ENCODE measurements at places on chromosomes 2 and 18. TPM values are rescaled to one million over a fixed set of nuclear protein-coding genes. Genes with fewer than 3 reads are reported as not detected.

GRCh38 chr2:98663511-98664090 lies 55.2 kb downstream of the UNC50 start:
- DNase-seq = no peak

GRCh38 chr2:219969508-219969907 lies 342.1 kb downstream of the SLC4A3 start:
- DNase-seq = no peak

DNA sequence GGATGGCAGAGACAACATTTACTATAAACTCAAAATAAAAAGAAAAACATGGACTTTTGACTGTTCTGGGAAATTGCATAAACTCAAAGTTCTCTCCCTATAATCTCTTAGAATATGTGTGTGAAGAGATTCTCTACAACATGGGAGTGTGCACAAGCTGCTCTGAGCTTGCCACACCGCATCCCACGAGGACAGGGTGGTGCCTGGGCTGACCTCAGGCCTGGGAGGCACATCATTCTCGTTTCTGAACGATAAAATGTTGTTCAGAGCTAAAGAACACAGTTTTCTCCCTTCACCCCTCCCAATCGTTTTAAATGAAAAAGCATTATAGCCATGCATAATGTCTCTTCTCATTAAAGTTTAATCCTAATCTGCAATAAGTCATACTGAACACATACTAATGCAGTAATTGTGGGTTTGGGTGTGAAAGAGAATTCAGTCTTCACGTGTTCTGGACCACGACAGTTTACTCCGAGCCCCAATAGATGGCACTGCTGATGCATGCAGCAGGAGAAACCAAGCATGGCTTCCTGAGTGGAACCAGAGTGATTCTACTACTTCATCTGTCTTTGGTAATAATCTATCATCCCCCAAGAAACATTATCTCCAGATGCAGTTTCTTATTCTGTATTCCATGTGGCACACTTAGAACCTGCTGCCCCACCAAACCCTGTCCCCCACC lies 46.9 kb upstream of the LAMA1 start:
- DNase-seq = peak; percentile 39

DNA sequence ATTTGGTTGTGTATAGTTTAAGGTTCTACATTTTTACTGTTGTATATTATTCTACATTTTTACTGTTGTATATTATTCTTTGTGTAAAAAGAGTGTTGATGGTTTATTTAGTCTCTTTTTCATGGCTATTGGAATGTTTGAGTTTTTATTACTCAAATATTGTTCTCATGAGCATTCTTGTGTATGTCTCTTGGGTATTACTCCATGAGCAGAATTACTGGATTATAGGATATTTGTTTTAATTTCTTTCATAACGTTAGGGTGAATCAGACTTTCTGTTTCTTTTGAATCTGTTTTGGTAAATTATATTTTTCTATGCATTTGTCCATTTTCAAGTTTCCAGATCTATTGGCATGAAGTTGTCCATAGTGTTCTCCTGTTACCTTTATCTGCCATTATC lies 111.6 kb downstream of the DYNAP start:
- no peak for DNase-seq

- DNase-seq = no peak
Observed at GRCh38 chr2:190759749-190760213, 110.9 kb downstream of the NAB1 start.

GRCh38 chr2:197972061-197972460 lies 167.7 kb downstream of the PLCL1 start:
- DNase-seq = no peak

- no peak for DNase-seq
Observed at GRCh38 chr2:146228020-146228393, 1616.8 kb upstream of the ACVR2A start.

DNA sequence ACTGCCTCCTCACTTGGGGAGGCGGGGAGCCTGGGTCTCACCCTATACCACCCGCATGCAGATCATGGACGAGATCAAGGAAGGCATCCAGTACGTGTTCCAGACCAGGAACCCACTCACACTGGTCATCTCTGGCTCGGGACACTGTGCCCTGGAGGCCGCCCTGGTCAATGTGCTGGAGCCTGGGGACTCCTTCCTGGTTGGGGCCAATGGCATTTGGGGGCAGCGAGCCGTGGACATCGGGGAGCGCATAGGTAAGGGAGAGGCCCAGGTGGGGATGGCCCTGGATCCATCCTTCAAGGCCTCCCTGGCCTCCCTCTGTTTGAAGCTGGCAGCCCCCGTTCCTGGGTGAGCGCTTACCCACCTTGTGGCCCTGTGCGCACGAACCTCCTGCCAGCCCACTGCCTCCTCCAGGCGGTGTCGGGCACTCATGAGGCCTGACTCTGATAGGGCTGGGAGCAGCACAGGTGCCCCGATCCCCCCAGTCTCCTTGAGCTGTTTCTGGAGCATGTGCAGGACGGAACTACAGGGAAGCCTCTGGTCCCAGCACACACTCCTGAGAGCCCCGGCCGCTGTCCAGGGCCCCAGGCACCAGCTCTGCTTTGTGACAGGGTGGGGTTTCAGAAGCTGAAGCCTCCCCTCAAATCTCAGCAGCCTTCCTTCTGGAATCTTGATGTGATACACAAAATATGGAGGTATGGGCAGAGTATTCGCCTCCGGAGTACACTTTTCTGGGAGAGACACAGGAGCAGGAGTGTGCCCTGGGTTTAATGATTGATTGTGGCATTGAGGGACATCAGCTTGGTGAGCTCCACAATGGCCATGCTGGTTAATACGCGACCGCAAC lies 708 bp downstream of the AGXT start:
- no peak for DNase-seq

- no peak for DNase-seq
Observed at GRCh38 chr2:236158969-236159777, 9.0 kb downstream of the GBX2 start.

GRB14 gene
- 9.1 TPM for total RNA-seq

ZNF24 gene
- total RNA-seq = 61.7 TPM

UGT1A6 gene
- not detected for total RNA-seq

RAD51AP2 gene
- total RNA-seq = 1.1 TPM

GALM gene
- total RNA-seq = 2.8 TPM

All from dorsolateral prefrontal cortex (tissue), 122 donors.